ENCODE measurements at places on chromosomes 12 and 14. TPM values are rescaled to one million over a fixed set of nuclear protein-coding genes. Genes with fewer than 3 reads are reported as not detected.
A peak's percentile ranks its signal among the peaks of the same experiment; 100 is the strongest.

The ADAMTS20 gene
- total RNA-seq: not detected

The BATF gene
- total RNA-seq: not detected

The PGF gene
- total RNA-seq: 3.5 TPM

The LRRC10 gene
- total RNA-seq: not detected

The LAG3 gene
- 1.1 TPM for total RNA-seq

The SPRING1 gene
- total RNA-seq: 36.9 TPM

The CLEC1B gene
- total RNA-seq: not detected

The SERPINA9 gene
- not detected for total RNA-seq

The SAV1 gene
- 48.4 TPM for total RNA-seq

The SSTR1 gene
- total RNA-seq: not detected

The ZFHX2 gene
- 5.7 TPM for total RNA-seq

The CELA1 gene
- not detected for total RNA-seq

The CDC42BPB gene
- 102 TPM for total RNA-seq

The PMEL gene
- total RNA-seq: 1.4 TPM

DNA sequence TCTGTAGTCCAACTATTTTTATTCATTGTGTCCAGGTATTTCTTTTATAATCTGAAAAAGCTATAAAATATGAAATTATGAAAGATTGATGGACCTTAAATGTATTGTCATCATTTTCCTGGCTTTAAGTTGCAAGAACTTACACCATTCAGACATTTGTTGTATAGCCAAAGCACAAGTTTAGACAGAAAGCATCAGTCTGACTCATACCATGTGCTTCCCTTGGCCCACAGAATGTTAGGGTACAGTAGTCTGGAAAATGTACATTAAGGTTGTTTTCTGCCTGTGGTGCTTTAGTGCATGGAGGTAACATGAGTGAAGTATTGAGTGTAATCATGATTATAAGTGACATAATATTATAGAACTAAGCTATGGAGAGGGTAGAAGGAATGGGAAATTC is 1002.5 kb downstream of the BCL11B start:
- no peak for DNase-seq

- no peak for DNase-seq
These were observed 324.8 kb downstream of the C12orf50 start for GRCh38 chr12:87704374-87704773.

- no peak for DNase-seq
These were observed 25.4 kb upstream of the ATXN2 start for GRCh38 chr12:111624540-111624939.

DNA sequence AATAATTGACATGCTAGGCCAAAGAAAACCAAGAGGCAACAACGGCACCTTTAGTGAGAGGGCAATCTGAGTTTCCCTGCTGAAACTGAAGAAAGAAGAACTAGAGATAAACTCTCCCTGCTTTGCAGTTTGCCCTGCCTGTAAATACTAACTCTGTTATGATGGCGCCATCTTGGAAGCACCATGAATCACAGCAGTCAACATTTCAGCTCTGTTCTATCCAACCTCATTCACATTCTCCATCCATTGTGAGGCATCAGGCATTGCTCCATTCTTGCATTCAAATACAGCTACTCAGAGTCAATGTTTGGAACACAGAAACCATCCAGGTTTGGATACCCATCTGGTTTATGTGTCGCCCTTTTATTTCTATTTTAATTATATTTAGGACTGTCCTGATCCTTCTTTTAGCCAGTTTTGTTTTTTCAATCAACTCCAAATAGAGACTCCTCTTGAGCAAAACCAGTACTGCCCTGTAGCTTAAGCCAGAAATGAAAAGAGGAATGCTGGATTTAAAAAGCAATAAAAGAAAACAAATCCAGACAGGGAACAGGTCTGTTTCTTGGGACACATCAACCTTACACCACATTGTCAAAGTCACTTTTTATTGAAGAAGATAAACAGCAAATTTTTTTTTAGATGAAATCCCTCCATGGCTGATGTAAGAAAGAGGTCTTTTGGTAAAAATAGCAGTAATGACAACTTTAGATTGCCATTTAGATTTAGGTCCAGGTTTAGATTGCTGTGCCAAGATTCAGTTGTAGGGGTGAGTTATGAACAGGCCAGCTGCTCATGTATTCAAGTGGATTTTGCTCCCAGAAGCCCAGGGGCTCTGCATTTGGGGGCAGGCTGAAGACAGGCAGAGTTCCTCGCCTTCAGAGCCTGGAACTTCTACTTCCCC is 33.3 kb upstream of the PPM1A start:
- DNase-seq: no peak

DNA sequence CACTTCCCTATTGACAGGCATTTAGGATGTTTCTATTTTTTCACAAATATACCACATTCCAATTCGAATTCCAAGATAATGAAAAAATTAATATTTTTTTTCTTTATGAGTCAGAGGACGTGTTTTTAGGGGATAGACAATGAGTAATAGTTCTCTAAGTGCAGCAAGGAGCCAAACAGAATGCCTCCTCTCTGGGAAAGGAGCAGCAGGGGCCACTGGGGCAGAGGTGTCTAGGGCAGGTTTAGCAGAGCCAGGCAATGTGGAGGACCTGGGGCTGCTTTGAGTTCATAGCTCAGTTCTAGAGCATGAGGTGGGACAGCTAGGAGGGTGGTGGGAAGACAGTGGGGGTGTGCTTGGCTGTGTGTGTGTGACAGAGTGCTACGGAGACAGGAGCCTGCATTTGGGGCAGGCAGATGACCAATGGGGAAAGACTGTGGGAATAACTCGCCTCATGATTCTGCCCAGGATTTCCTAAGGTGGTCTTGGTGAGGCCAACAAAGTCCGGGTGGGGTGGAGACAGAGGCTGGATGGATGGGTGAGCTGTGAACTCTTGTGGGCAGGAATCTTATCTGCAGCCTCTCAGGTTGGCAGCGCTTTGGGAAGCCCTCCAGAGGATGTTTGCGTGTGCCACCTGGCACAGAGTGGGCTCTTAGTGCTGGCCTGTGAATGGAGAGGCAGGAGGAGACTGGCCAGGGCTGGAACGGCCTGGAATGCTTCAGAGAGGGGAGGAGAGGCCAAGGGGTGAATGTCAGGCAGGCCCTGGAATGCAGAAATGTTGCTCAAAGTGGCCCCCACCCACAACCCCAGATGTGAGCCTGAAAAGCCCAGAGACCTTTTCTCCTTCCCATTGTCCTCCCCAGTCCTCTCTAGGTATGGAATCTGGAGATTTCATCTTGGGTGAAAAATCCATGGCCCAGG is 2.4 kb upstream of the KRT7 start:
- DNase-seq: no peak

GRCh38 chr14:98953551-98954348 is 318.2 kb downstream of the BCL11B start:
- peak; percentile 80 for DNase-seq

DNA sequence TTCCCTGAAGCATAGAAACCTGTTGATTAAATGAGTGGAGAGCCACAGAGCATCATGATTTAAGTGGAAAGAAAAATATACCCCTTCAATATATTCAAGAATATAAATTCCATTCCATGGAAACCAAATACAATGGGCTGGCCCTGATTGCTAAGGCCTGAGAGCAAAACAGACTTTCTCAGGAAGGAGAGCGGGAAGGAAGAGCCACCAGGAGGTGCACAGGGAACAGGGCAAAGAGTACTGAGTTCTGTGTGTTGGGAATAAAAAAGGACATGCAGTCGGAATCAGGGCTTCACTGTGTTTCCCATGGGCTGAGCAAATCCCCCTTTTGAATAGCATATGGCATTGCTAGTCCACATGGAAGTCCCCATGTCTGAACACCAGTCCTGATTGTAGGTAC is 69.7 kb upstream of the PLEKHG3 start:
- DNase-seq: no peak

DNA sequence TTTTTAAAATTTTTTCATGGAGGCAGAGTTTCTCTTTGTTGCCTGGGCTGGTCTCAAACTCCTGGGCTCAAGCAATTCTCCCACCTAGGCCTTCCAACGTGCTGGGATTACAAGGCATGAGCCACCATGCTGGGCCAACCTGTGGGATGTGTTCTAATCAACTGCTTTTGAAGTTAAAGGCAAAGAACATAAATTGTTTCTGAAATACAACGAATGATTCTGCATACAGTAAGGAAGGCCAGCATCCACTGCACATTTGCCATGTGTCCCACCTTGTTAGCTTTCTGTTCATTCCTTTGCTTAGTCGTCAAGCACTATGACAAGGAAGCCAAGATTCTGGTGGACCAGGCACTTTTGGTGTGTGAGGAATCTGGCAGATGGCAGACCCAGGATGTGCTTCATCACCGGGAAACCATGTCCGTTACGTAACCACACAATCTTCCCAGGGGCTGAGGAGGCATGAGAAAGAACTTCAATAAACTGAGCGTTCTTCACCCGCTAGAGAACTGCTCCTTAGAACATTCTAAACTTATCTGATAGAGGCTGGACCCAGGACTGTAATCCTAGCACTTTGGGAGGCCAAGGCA is 24.5 kb downstream of the MOK start:
- no peak for DNase-seq

DNA sequence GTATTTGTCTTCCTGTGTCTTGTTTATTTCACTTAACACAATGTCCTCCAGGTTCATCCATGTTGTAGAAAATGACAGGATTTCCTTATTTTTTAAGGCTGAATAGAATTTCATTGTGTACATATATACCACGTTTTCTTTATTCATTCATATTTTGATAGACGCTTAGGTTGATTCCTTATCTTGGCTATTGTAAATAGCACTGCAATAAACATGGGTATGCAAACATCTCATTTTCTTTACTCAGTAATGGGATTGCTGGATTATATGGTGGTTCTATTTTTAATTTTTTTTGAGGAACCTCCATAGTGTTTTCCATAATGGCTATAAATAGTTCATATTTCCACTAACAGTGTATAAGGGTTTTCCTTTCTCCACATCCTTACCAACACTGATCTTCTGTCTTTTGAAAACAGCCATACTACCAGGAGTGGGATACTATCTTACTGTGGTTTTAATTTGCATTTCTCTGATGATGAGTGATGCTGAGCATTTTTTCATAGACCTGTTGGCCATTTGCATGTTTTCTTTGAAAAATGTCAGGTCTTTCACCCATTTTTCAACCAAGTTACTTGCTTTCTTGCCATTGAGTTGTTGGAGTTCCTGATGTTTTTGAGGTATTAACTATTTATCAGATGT is 32.8 kb downstream of the DUSP16 start:
- no peak for DNase-seq

GRCh38 chr12:121539908-121540307 is 40.9 kb downstream of the KDM2B start:
- no peak for DNase-seq

DNA sequence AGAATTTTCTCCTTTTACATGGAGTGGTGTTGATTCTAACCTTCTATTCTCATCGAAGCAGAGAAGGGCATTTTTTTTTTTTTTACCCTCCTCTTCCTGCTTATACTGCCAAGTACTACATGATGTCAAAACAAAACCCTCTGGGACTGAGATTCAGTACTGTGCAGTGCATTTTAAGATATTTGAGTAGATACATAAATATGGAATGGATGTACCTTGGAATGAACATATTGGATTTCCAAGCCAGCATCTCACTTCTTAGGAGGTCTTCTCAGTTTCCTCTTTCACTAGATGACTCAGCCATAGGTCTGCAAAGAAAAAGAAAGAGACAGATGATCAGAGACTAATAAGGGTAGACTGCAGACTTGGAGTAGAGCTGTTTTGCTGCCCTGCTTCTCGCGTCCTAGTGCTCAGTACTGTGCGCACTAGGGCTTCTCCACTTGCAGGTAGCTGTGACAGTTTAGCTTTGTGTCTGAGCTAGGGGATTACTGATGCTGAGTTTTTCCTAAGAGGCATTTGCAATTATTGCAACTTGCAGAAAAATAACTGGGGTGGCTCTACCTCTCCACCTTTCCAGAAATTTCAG is 20.4 kb downstream of the TPH2 start:
- DNase-seq: no peak

GRCh38 chr12:30622509-30622908 is 73.2 kb downstream of the IPO8 start:
- DNase-seq: no peak

DNA sequence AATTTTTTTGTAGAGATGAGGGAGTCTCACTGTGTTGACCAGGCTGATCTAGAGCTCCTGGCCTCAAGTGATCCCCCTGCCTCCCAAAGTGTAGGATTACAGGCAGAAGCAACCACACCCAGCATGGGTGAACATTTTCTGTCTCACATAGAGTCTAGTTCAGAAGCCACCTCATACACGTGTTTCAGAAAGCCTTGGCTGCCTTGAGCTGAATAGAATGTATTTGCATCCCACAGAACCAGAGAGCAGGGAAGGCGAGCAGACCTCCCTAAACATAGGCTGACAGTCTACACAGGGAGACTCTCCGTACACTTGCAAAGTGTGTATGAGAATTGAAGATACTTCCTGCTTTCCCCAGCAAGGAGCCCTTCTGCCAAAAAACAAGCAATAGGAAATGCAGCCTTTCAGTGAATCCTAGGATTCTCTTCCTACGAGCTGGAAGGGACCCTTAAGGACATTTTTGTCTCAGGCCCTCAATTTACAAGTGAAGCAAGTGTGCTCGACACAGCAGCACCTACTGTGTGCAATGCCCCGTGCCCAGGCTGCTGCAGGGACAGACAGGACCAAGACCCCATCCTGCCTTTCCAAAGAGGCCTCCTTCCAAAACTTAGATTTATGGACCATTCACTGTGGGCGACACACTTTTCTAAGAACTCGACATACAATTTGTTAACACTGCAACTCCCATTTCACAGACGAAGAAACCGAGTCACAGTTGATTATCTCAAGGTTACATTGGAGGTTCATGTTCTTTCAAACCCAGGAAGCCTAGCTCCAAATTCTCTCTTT is 11.2 kb downstream of the NUAK1 start:
- DNase-seq: no peak

DNA sequence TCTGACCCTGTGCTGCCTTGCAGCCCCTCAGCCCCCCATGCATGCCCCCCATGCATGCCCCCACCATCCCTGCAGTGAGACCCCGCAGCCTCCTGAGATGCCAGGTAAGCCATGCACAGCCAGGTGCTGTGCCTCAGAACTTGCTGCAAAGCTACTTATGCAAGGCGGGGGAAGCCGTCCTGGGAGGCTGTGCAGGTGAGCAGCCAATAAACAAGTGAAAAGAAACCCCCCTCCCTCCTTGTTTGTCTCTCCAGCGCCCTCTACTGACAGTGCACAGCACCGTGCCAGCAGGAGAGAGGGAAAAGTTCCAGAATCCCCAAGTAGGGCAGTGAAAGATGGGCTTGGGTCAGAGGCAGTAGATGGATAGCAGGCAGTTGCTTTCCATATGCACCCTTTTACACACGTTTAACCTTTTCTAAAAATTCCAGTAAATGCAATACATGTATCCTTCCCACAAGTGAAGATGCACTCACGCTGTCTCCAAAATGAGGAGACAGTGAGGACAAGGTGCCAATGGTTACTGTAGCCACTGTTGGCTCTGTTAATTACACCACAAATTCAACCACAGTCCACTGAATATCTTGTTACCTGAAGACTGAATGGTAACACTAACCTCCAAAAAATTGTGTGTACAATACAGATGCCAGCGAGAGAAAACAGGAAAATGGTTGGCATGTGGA is 18.0 kb downstream of the TNFAIP2 start:
- no peak for DNase-seq

GRCh38 chr12:68102731-68103130 is 56.8 kb downstream of the IFNG start:
- DNase-seq: no peak

GRCh38 chr12:22626406-22626805 is 1.4 kb downstream of the ETNK1 start:
- DNase-seq: no peak

- DNase-seq: peak; percentile 51
These were observed 89.7 kb upstream of the PARP11 start for GRCh38 chr12:3962631-3963483.

GRCh38 chr14:66046035-66046434 is 440.1 kb upstream of the CCDC196 start:
- DNase-seq: no peak

GRCh38 chr12:128685903-128686475 is 137.8 kb downstream of the SLC15A4 start:
- DNase-seq: no peak

GRCh38 chr14:22982477-22983245 is at the start of gene AJUBA:
AJUBA (minus strand) TSS chr14:22982551; CDS start chr14:22982266, 285 bp downstream.
- DNase-seq: peak; percentile 95

All from osteocyte (in vitro differentiated cells).